MCF 10A (cell line): ENCODE measurements at places on chromosomes 6 and 20. TPM values are rescaled to one million over a fixed set of nuclear protein-coding genes. Genes with fewer than 3 reads are reported as not detected.

GRCh38 chr6:6590530-6590929, 2.0 kb downstream of the LY86 start:
- DNase-seq: no peak

GLP1R gene
- not detected in 2 replicates for total RNA-seq

RBBP8NL gene
- total RNA-seq: not detected in 2 replicates

MLN gene
- not detected in 2 replicates for total RNA-seq
